Stimulated activated CD8-positive, alpha-beta memory T cell treated with anti-CD3 and anti-CD28 coated beads, Interleukin-4, amount 100 ng/mL, for 4 hours (primary cell): ENCODE measurements at places on chromosomes 5 and 9.

DNA sequence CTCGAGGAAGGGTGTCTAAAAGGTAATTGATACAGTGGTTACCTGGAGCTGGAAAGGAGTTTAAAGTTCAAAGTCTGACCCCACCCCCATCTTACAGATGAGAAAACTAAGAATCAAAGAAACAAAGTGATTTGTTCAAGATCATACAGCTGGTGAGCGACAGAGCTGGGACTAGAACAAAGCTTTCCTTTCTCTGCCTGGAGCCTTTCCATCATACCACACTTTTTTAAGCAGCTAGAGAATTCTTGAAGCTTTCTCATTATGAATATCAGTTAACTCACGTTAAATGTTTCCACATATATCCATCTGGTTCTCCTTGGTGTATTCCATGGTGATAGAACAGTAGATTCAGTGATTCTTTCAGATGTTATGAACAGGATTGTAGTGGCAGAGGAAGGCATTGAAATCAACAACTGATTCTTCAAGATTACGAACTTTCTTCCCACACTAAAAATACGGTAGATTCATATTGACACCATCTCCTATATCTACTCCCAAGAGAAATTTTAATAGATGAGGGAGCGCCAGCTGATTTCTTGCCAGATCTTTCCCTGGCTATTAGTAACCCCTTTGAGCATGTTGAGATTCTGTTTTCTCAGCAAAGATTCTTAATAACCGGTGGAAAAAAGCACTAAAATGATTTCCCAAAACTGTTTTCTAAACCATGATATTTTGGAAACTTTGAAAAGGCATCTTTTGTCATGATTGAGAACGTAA, 233.7 kb downstream of the ADAMTSL1 start:
- no peak for DNase-seq

DNA sequence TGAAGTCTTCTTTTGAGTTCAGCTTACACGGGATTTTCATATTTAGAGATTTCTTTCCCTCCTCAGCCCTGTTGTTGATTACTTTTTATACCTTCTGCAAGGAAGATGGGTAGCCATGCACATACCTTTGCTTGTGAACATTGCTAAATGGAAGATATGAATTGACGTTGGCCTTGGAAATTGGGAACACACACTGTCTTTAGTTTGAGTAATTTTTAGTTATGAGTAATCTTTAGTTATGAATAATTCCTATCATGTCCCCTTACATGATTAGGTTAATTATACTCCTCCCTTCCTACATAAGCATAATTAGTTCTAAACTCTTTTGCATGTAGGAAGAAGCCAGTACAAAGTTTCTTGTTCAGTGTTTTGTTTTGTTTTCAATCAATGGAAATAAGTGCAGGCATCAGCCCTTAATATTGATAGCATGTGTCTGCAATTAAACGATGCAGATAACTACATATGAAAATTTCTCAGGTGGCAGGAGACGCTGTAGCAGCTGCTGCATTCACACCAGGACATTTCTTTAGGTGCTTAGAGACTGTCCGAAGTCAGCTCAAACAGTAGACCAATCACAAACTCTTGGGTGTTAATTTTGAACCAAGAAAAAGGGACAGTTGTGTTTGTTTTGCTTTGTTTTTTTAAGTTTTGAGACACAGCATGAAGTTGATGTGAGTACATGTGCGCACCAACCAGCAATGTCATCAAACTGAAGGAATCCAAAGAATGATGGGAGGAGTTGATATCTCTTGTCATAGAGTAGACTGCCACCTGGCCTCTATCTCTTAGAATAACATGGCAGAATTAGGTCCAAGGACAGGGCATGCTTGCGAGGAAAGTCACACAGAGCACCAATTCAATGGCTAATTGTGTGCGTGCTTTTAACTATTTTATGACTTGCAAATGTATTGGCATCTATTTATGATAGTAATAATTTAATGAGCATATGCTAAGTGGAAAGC, 51.4 kb downstream of the SMARCA2 start:
- DNase-seq, result no peak

GRCh38 chr5:177220576-177220975, 82.9 kb downstream of the RAB24 start:
- no peak for DNase-seq

- DNase-seq, result no peak
Measured at GRCh38 chr9:136645903-136646754, 16.6 kb upstream of the EGFL7 start.

DNA sequence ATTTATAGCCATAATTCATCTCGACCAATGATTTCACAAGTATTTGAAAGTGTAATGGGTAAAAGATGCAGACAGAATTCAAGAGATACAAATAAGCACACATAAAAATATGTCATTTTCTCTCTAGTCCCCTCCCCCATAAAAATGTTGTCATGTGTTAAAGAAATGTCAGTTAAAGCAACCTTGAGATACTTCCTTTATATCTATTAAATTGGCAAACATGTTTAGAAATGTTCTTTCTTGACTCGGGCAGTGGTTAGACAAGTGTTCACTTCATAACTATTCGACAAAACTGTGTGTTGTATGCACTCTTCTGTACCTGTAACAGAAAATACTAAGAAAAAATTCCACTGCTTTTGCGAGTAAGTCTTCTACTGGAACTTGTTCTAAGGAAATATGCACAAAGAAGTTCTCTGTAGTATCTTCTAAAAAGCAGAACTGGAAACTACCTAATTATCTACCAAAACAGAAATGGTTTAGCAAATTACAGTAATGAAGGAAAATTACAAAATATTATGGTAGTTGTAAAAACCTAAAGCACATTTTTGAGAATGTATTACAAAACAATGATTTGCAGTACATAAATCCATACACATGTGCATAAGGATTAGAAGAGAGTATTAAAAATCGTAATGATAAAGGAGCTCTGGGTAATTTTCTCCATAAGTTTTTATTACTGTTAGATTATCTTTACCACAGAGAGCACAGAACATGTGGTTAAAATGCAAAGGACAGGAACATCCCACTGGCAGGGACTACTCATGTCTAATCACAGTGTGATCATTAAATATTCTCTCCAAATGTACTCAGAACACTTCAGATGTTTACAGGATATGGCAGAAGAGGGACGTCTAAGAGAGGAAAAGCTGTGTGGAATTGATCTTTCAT, 35.9 kb downstream of the FBXW2 start:
- DNase-seq, result no peak

DNA sequence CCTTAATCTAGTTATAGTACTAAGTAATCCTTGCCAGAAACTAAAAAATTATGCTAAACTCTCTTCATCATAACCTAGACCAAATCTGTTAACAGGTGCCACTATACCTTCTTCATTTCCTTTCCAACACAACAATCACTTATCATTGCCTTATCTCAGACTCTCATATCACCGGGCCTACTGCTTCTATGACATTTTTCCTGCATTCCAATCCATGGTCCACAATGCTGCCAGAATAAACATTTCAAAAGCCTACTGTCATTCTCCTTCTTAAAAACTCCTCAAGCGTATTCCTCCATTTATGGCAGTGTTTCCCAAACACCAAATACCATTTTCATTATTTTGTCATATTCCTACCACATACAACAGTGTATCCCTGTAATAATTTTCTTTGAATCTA, 6.5 kb downstream of the PPP6C start:
- no peak for DNase-seq

- no peak for DNase-seq
Measured at GRCh38 chr9:79868567-79869189, 296.9 kb downstream of the TLE4 start.

DNA sequence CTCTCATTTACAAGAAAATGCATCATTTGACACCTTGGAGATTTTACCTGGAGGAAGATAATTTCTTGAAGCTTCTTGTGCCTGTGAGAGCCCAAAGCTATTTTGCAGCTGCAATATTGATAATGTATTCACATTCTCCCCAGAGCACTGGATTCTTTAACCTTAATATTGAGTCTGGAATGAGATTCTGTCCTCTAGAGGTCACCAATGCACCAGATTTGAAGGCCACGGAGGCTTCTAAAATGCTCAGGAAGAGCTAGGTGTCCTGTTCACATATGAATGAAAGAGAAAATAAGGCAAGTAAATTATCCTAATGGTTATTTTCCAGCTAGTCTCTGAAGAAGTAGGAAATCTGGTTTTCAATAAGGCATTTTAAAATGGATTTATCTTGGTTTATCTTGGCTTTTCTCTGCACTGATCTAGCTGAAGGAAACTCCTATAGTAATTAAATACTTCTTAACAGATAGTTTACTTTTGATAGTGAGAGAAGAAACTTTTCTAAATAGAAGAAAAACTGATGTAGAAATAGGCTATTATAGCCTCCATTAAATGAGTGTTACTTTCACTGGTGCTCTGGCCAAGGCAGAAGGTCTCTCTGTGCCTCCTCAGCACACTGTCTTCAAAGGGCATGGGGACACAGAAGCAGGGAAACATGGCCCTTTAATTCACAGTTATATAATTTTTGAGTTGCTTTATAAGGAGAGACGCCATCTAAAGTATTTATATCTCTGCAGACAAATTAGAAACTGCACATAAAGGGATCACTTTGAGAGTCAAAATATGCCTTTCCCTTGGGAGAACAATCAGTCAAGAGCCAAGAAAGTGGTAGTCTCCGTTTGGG, 297.0 kb upstream of the ACTBL2 start:
- no peak for DNase-seq

DNA sequence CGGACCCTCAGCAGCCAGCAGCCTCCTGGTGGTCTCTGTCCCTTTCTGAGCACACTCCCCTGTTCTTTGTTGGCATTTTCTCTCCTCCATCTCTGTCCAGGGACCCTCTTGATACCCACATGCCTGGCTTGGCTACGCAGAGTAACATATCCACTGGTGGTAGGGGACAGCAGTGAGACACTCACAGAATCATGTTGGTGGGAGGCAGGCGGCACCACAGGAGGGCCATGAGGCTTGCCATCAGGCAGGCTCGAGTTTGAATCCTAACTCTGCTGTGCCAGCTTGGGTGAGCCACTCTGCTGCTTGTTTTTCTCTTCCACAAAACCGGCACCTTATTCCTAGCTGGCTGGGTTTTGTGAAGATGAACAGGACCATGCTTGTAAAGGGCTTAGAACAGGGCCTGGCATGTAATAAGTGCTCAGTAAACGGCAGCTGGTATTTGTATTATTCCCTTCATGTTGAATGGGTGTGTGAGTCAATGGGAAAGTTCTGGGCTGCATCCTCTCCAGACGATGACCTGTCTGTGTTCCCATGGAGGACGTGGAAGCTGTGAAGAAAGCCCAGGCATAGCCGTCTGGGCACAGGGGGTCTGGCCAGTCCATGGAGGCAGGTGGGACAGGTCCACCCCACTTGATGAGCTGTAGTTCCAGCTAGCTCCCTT, 2.3 kb downstream of the COL27A1 start:
- DNase-seq, result no peak

DNA sequence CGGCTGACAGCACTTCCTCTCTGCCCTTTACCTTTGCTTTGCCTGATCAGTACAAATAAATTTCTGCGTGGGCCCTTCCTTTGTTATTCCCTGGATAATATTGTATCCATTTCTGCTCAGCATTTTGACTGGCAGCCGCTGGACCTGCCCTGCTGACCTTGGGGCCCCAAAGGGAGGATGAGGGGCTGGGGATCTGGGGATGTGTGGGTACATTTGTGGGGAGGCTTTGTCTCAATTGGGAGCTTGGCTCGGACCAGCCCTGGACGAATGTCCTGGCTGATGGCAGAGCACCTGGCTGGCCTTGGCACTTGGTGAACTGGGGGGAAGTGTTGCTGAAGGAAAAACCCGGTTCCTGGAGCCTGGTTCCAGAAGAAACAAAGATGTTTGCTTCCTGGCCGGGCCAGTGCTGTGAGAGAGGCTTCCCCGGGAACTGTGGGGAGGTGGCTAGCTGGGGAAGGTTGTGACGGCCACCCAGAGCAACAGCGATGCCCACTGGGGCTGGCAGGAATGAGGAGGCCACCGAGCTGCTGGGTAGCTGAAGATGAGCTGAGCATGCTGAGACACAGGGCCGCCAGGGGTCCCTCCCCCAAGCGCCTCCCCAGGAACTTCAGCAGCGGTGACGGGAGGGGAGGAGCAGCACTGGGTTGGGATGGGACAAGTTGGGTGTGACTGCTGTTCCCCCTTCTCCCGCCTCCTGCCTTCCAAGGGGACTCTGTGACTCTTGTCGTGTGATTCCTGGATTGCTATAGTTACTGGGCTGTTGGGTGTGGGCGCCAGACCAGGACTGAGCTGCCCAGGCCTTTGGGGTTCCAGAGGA, 8.4 kb downstream of the LMX1B start:
- DNase-seq, result no peak

DNA sequence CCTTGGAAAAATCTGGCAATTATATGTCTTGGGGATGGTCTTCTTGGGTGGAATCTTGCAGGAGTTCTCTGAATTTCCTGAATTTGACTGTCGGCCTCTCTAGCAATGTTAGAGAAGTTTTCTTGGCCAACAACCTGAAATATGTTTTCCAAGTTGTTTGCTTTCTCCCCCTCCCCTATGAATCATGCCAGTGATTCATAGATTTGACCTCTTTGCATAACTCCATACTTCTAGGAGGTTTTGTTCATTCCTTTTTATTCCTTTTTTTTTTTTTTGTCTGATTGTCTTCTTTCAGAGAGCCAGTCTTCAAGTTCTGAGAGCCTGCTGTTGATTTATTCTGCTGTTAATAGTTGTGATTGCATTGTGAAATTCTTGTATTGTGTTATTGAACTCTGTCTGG, 56.7 kb upstream of the SLC44A1 start:
- no peak for DNase-seq

GRCh38 chr9:112761912-112762655, 11.5 kb downstream of the SNX30 start:
- no peak for DNase-seq

DNA sequence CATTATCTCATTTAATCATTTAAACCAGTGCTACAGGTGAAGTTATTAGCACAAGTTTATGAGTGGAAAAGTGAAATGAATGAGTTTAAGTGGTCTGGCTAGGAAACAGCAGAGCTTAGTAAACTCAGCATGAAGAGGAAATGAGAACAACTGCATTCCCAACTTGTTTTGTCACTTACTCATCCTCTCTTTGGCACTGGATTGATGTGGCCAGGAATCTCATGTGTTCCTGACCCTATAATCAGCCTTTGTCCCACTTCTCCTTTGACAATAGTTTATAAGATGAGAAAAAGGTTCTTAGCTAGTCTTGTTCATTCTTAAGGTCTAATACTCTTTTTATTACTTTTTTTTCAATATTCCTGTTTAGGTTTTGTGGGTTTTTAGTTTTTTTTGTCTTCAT, 559.2 kb upstream of the TLE4 start:
- DNase-seq, result no peak

DNA sequence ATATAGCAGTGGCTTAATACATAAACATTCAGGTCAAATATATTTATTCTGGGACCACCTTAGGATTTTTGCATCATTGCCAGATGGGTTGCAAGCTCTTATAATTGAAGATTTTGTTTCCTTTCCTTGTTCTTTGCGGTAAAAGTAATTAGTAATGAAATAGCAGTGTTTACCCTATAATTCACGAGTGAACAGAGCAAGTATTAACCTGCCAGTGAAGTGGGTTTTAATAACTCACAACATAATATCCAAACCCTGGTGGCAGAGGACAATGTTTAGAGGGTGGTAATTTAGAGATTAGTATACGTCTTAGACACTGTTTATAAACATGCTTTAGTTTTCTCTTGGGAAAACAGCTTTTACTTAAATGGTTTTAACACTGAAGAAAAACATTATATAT, 11.8 kb downstream of the ARL14EPL start:
- no peak for DNase-seq
